ENCODE measurements at places on chromosomes 6 and 20.

- no peak for DNase-seq
Measured at GRCh38 chr6:119856136-119856535, 506.6 kb upstream of the MAN1A1 start.

DNA sequence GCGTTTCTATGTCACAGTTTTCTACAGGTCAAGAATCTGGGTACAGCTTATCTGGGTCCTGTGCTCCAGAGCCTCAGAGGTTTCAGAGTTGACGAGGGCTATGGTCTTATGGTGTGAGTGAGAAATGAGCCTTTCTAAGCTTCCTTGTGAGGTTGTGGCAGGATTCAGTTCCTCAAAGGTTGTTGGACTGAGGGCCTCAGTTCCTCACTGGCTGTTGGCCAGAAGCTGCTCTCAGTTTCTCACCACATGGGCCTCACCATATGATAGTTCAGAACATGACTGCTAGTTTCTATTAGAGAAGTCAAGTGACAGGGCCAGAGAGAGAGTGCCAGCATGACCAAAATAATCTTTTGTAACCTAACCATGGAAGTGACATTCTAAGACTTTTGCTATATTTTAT is 96.1 kb downstream of the NUS1 start:
- DNase-seq: no peak

- DNase-seq: no peak
Measured at GRCh38 chr6:157089258-157089657, 234.1 kb downstream of the TMEM242 start.

GRCh38 chr20:44633872-44634600 is 17.5 kb downstream of the ADA start:
- no peak for DNase-seq

DNA sequence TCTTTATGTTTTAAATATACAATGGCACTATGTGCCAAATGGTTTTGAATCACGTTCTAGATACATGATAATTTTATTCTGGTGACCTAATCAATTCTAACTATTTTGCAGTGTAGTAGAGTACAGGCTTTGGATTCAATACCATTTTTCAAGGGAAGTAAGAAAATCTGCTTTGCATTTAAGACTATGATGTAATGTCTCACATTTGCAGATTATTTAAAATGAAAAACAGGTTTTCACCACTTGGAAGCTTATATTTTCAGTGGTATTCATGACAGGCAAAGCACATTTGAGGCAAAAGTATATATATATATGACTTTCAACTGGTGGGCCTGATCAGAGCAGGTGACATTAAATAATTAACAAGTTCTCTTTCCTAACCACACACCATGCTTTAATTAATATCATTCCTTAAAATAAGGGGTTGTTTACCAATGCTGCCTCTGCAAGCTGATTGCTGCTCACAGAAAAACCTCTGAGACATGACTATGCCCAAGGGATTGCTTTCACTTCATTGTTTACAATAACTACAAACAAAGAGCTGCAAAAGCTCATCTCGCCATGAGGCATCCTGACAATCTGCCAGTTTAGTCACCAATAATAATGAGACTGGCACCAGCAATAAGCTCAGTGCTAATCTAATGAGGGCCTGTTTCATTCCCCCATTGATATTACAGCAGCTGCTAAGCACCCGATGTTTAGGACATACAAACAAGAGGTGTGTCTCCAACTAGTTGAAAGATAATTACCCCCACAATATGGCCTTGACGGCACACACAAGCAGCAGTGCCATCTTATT is 1176.0 kb upstream of the GJE1 start:
- DNase-seq: no peak

DNA sequence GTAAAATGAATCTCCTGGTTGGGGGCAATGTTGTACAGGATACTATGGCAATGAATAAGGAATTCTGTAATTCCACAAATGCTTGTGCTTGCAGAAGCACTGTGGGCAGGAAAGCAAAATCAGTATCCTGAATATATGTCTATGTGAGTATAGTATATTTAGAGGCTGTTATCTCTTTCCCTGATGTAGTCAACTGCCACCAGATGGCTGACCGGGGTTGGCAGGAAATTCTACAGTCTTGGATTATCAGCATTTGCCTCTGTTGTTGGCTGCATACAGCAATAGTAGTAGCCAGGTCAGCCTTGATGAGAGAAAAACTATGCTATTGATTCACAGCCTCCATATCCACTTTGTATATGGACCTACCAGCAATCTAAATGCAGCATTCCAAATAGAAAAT is 425.1 kb upstream of the JAG1 start:
- no peak for DNase-seq

- DNase-seq: no peak
Measured at GRCh38 chr6:5139828-5140771, 55.0 kb downstream of the PPP1R3G start.

GRCh38 chr20:62054451-62054953 is 11.2 kb downstream of the TAF4 start:
- no peak for DNase-seq

DNA sequence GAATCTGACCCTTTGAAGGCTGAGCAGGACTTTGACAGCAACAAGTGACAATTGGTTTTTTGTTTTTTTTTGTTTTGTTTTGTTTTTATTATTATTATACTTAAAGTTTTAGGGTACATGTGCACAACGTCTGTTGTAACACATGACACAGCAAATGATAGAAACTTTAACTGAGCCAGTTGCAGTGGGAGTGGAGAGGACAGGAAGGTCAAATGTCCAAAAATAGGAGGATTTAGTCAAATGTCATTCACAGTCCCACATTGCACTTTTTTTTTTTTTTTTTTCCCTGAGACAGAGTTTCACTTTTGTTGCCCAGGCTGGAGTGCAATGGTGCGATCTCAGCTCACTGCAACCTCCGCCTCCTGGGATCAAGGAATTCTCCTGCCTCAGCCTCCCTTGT is 223.0 kb downstream of the HIVEP2 start:
- no peak for DNase-seq

GRCh38 chr20:4554346-4554745 is 167.4 kb upstream of the PRND start:
- DNase-seq: no peak

- DNase-seq: no peak
Measured at GRCh38 chr6:10555625-10556309, 34.6 kb downstream of the GCNT2 start.

- DNase-seq: no peak
Measured at GRCh38 chr6:17630511-17631073, 30.5 kb downstream of the FAM8A1 start.

GRCh38 chr6:106735136-106735633 is 105.8 kb downstream of the QRSL1 start:
- no peak for DNase-seq

GRCh38 chr6:48024956-48025355 is 86.0 kb downstream of the PTCHD4 start:
- no peak for DNase-seq

DNA sequence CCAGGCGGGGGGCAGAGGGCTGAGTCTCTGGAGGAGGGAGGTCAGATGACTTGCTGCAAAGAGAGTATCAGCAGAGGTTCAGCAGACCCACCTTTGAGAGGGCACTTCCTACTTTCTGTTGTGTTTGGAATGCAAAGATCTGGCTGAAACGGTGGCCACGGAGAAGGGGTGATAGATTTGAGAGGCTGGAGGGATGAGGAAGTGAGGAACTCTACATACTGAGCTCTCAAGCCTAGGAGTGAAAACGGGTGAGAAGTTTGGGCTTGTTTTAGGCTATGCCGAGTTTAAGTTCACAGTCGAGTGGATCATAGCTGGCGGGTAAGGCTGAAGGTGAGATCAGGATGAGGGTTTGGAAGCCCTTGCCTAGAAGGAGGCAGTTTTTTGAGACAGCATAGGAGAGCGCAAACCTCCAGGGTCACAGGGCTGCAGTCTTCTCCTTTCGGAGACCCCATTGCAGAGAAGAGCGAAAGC is 477 bp upstream of the ITPA start:
- no peak for DNase-seq

- DNase-seq: no peak
Measured at GRCh38 chr6:3392930-3393835, 63.7 kb downstream of the SLC22A23 start.

DNA sequence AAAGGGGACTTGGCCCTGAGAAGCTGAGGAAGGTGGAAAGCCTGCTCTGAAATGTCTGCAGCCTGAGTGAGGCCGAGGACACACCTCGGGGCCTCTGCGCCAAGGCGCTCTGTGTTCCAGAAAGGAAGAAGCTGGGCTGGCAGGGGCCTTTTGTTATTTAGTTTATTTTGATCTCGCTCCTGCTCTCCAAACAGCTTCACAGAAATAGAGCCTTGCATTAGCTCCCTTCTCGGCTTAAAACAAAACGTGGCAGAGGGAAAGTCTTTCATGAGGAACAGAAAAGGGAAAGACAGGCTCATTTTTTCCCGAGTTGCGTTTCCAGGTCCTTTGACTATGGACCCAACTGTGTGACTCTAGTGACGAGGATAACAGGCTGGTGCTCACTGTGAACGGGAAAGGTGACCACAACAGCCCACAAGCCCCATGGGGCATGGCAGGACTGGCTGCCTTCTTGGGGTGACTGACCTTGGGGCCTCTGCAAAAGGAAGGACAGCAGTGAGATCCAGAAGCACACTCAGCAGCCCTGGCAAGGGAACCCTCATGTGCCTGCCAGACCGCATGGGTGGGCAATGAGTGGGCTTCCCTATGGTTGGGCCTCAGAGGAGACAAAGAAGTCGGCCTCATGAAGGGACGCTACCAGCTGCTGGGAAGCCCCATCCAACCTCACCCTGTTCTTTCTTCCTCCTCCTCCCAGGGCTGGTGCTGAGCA is 18.7 kb downstream of the LEMD2 start:
- no peak for DNase-seq

GRCh38 chr6:152232501-152233151 is 404.5 kb downstream of the SYNE1 start:
- DNase-seq: no peak

DNA sequence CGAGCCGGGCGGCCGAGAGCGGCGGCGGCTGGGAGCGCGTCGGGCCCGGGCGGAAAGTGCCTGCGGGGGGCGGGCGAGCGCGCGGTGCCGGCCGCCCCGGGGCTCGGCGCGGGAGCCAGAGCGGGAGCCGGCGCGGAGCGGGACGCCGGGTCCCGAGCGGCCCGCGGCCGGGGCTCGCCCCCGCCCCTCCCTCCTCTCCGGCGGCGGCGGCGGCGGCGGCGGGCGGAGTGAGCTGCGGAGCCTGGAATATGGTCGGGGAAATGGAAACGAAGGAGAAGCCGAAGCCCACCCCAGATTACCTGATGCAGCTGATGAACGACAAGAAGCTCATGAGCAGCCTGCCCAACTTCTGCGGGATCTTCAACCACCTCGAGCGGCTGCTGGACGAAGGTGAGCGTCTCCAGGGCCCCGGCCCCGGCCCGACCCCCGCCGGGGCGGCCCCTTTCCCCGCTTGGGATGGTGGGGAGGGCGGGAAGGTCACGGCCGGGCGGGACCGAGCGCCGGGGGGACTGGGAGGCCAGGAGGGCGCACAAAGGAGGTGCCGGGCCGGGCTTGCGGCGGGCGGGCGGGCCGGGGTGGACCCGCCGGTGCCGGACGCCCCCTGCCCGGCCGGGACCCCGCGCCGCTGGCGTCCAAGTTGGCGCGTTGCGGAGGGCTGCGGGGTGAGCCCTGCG is 565 bp downstream of the QKI start:
- DNase-seq: no peak

Data from HS-27A (cell line).